ENCODE measurements at places on chromosomes 12 and 14.

GRCh38 chr12:114293571-114294302 is 112.2 kb downstream of the TBX5 start:
- DNase-seq, result no peak

- DNase-seq, result no peak
These were observed 34.9 kb downstream of the CACNA2D4 start for GRCh38 chr12:1883513-1883912.

DNA sequence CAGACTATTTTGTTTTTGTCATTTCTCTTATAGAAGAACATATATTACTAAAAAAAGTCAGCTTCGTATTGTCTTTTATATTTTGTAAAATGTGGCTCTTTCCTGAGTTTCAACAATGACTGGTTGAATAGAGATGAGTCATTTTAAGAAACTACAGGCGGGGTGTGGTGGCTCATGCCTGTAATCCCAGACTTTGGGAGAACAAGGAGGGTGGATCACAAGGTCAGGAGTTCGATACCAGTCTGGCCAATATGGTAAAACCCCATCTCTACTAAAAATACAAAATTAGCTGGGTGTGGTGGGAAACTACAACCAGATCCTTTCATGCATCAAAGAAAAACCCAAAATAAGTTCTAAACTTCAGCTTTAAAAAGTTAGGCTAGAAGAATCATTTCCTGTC is 28.8 kb downstream of the HECTD4 start:
- DNase-seq, result no peak

DNA sequence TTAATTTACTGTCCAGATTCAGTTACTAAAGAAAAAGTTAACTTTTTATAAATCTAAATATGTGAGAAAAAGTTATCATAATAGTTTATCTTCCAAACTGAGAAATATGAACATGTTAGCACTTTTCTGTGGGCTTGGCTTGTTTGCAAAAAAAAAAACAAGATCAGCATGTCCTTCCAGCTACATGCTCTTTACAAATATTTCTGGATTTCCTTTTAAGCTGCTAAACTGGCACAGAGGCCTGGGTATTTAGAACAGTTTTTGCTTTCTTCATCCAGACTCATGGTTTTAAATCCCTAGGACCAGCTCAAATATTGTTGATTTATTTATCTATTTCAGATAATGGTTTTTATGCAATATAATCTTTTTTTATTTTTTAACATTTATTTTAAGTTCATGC is 1444.5 kb upstream of the FLRT2 start:
- no peak for DNase-seq

- peak; percentile 62 for DNase-seq
These were observed 3.2 kb upstream of the FICD start for GRCh38 chr12:108511633-108512540.

- DNase-seq, result no peak
These were observed 5.9 kb upstream of the RMST start for GRCh38 chr12:97456571-97457188.

DNA sequence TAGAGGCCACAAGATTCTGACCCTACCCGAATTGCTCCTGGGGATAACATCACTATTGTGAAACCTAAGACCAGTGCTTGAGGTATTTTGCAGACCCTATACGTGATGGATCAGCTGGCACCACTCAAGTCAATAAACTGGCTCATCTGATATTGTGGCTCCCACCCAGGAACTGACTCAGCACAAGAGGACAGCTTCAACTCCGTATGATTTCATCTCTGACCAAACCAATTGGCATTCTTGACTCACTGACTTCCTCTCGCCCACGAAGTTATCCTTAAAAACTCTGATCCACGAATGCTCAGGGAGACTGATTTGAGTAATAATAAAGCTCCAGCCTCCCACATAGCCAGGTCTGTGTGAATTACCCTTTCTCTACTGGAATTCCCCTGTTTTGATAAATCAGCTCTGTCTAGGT is 1036.1 kb upstream of the TMEM132C start:
- DNase-seq, result no peak

DNA sequence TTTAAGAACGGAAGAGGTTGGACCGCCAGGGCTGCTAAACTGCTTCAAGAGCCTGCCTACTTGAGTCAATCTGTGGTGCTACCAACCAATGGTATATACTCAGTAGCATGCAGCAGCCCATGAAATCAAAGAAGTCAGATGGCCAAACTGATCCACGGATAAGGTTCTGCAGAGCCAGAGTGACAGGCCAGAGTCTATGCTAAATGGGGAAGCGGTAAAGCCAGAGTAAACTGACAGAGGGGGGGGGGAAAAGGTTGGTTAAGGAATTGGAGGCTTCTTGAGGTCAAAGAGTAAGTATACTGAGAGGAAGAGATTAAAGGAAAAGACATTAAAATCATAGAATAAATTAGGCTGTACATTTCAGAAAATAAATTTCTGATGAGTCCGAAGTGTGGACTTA is 15.4 kb upstream of the SLC6A13 start:
- no peak for DNase-seq

- no peak for DNase-seq
These were observed 48.5 kb downstream of the IFNG-AS1 start for GRCh38 chr12:68037616-68038255.

- no peak for DNase-seq
These were observed 90.4 kb downstream of the ADGRD1 start for GRCh38 chr12:131044136-131044535.

DNA sequence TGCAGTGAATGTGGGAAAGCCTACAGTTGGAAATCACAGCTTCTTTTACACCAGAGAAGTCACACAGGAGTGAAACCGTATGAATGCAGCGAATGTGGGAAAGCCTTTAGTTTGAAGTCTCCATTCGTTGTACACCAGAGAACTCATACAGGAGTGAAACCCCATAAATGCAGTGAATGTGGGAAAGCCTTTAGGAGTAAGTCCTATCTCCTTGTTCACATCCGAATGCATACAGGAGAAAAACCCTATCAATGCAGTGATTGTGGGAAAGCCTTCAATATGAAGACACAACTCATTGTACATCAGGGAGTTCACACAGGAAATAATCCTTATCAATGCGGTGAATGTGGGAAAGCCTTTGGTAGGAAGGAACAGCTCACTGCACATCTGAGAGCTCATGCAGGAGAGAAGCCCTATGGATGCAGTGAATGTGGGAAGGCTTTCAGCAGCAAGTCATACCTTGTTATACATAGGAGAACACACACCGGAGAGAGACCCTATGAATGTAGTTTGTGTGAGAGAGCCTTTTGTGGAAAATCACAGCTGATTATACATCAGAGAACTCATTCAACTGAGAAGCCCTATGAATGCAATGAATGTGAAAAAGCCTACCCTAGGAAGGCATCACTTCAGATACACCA is 24.6 kb downstream of the ZNF26 start:
- no peak for DNase-seq

DNA sequence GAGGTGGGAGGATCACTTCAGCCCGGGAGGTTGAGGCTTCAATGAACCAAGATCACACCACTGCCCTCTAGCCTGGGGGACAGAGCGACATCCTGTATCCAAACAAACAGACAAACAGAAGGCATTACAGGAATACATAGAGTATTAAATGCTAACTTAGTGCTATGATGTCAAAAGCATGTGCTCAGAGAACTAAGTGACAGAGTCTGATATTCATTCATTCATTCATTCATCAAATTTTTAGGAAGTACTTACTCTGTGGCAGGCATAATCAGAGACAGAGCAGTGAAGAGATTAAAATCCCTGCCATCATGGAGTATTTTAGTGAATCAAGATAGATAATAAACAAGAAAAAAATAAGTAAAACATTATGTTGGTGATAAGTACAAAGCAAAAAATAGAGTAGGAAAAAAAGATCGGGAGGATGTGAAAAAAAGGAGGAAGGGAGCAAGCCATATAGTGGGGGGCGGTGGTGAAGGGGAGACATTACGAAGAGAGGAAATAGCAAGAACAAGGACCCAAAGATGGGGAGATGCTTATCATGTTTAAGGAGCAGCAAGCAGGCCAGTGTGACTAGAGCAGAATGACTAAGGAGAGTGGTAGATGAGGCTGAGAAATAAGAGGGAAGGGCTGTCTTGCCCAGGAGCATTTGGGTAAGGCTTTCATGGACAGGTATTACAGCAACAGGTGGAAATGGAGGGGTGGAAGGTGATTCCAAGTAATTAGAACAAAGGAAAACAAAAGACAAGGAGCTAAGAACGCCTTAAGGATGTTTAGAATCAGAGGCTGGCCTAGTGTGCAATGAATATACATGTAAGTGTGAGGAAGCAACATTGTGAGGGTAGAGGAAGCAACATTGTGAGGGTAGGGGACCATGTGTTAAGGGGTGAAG is 2.8 kb downstream of the MAP4K5 start:
- DNase-seq, result no peak

DNA sequence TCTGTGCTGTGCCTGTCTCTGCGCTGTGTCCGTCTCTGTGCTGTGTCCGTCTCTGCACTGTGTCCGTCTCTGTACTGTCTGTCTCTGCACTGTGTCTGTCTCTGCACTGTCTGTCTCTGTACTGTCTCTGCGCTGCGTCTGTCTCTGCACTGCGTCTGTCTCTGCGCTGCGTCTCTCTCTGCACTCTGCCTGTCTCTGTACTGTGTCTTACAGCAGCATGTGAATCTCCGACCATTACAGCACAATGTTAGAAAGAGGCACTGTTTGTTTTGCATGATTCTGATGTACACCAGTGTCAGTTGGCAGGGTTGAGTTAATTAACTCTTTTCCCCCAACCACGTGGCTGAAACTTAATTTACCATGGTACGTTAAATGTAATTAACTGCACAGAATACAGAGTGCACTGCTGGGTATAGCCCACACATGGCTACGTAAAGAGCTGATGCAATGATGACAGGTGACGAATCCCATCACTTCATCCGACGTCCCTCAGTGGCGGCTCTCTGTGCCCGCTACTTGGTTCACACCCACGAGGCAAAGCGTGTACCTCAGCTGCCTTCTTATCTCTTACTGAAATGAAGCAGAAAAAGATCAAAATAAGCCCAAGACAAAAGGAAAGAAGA is 127.7 kb upstream of the SFSWAP start:
- no peak for DNase-seq

DNA sequence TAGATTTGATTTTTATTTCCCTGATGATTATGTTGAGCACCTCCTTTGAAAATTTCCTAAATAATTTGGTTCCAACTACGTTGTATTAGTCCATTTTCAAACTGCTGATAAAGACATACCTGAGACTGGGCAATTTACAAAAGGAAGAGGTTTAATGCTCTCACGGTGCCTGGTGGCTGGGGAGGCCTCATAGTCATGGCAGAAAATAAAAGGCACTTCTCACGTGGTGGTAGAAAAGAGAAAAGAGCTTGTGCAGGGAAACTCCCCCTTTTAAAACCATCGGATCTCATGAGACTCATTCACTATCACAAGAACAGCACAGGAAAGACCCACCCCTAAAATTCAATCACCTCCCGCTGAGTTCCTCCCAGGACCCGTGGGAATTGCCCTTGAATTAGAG is 372.3 kb downstream of the RPL10L start:
- no peak for DNase-seq

DNA sequence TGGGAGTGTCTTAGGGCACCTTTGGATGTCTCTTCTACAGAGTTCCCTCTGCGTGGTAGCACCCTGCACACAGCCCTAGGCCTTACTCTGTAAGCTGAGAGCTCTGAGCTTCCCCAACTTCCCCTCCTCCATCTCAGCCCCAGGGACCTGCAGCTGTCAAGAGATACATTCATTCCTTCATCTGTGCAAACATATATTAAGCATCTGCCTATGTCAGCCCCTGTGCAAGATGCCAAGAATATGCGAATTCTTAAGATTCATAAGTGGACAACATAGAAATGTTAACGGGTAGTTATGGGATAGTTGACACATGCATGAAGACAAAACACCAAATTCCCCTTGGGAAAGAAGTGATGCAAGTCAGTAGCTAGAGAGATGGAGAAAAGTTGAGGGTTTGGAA is 190.8 kb downstream of the SLC41A2 start:
- DNase-seq, result no peak

DNA sequence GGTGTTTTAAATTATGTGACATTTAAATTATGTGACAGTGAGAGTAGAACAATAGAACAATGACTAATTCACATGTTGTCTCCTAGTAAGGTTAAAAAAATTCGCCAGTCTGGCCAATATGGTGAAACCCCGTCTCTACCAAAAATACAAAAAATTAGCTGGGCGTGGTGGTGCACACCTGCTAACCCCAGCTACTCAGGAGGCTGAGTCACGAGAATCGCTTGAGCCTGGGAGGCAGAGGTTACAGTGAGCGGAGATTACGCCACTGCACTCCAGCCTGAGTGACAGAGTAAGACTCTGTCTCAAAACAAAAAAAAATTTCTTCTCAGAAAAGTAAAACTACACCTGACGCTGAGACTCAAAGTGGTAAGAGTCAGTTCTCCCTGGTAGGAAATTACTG is 2.7 kb downstream of the CS start:
- no peak for DNase-seq

- no peak for DNase-seq
These were observed 108.9 kb downstream of the DERA start for GRCh38 chr12:16020031-16020430.

- DNase-seq, result no peak
These were observed 310.0 kb upstream of the DCN start for GRCh38 chr12:91492648-91493047.

- DNase-seq, result no peak
These were observed 89.2 kb upstream of the EVL start for GRCh38 chr14:99976021-99976420.

Data from activated CD4-positive, CD25-positive, alpha-beta regulatory T cell (primary cell).